ENCODE measurements at places on chromosomes 16 and 17. TPM values are rescaled to one million over a fixed set of nuclear protein-coding genes. Genes with fewer than 3 reads are reported as not detected.

DNA sequence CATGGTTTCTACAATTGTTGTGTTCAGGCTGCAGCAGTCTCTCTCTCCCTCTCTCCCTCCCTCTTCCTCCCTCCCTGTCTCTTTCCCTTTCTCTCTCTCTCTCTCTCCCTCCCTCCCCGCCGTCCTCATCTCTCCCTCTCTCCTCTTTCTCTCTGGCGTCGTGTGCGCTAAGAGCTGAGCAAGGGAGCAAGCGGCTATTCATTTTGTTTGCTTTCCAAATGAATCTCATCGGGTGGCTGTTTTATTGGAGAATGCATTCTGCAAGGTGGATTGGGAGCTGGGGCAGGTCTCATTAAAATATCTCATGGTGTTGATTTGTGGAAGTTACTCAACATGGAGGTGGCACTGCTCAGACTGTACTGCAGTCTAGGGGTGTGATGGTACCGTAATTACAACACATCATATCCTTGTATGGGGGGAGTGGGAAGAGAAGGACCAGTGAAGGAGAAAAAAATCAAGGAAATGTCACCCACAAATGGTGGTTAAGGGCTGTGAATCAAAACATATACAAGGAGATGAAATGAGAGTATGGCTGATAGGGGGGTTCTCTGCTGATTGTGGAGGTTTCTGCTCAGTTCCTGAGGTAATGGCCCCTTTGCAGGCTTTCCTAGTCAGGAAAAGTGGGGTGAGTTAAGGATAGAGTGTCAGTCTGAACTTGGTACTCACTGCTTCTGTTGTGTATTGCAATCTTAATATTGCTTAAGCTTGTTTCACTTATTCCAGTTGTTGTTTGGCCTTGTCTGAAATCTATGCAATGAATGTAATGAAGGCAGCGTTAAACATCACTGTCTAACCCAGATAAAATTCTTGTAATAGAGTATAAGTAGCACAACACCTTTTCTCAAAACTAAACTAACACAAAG, 2.7 kb downstream of the MSL1 start:
- no peak for DNase-seq

- DNase-seq: peak; percentile 97
Measured at GRCh38 chr17:7889166-7889955, 772 bp downstream of the CHD3 start.

SLC7A6 gene
- total RNA-seq: 44.2 TPM

INPP5K gene
- total RNA-seq: 35.2 TPM

- DNase-seq: no peak
Measured at GRCh38 chr16:81105946-81106345, 9.8 kb upstream of the GCSH start.

TMEM256 gene
- 67.8 TPM for total RNA-seq

NGFR gene
- total RNA-seq: 8.9 TPM

GRCh38 chr17:38415250-38416194, 12.7 kb upstream of the ARHGAP23 start:
- no peak for DNase-seq

PTGES3L gene
- 37.9 TPM for total RNA-seq

GRCh38 chr17:33980193-33980592, 274.9 kb upstream of the CCL2 start:
- no peak for DNase-seq

DNA sequence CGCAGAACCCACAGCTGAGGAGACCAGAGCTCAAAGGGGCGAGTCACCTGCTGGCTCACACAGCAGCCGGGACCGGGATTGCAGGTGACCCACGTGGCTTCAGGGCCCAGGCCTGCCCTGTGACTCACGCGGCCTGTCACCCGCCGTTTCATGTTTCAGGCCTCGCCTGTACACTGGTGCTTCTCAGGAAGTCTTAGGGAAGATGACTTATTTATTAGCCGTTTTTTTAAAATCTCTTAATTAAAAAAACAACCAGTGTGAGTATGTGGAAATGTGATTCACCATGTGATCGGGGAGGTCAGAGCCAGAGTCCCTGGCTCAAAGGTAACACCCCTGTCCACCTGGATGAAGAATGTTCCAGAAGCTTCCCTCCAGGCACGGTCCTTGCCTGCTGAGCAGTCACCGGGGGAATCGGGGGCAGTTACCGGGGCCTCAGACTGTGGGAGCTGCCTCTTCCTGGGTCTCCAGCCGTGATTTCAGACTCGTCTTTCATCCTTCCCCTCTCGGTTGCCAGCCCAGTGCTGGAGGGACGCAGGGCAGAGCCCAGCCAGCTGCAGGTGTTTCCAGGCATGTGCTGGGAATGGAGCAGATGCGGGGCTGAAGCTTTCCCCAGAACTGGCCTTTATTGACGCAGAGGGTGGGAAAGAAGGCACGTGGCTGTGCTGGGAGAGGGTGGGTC, 49.3 kb downstream of the CMIP start:
- DNase-seq: no peak

ATAD5 gene
- total RNA-seq: 0.36 TPM

AXIN1 gene
- 12.2 TPM for total RNA-seq

MYH11 gene
- total RNA-seq: 15.6 TPM

RHBDF2 gene
- 13.8 TPM for total RNA-seq

GRCh38 chr16:78520470-78520869, 421.0 kb downstream of the WWOX start:
- DNase-seq: no peak

- peak; percentile 55 for DNase-seq
Measured at GRCh38 chr16:89410794-89411309, 79.5 kb downstream of the ANKRD11 start.

Measured in left ventricle myocardium inferior (tissue), 1 donor.